ENCODE measurements at places on chromosomes 1 and 21. TPM values are rescaled to one million over a fixed set of nuclear protein-coding genes. Genes with fewer than 3 reads are reported as not detected.
A peak's percentile ranks its signal among the peaks of the same experiment; 100 is the strongest.

GRCh38 chr21:33690874-33691273, 48.6 kb downstream of the ITSN1 start:
- no peak overlapping the region for H3K27ac ChIP-seq
- H3K27me3 ChIP-seq: no peaks in the 10 kb centered on the region
- no peaks in the 10 kb centered on the region for H3K36me3 ChIP-seq
- peaks cover 32% of the 10 kb centered on the region for H3K4me1 ChIP-seq
- H3K4me3 ChIP-seq: no peak overlapping the region

GRCh38 chr1:228104526-228105269, 1.6 kb upstream of the C1orf35 start:
- H3K4me1 ChIP-seq: peaks cover 13% of the 10 kb centered on the region
- H3K4me3 ChIP-seq: no peak overlapping the region
- peak; percentile 51 for DNase-seq
- H3K36me3 ChIP-seq: no peaks in the 10 kb centered on the region
- H3K27ac ChIP-seq: 0 out of 2 replicates have a peak overlapping the region, but pooled peaks have one; percentile 1

DNA sequence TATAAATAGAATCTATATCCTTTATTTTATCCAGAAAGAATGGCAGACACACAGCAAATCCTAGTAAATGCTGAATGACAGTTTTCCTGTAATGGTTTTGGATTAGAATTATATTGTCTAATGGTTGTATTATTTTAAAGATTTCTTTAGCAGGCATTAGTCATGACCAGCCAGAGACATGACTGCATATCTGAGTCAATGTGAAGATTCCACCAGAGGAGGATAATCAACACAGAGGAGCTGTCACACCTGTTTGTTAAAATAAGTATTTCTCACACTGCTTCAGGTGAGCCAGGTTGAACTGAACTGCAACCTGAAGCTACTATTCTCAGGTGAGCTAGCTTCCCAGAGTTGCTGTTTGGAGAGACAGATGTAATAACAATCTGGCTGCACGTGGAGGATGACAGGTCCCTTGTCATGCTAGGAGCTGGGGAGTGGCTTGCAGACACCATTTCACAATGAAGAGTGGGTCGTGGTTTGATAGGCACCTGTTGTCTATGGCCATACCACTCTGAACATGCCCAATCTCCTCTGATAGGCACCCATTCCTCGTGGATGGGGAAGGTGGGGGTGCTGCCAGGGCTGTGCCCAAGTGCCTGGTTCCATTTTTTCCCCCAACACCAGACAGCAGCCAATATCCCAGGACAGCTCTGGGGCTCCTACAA, 94.3 kb downstream of the KCNJ6 start:
- H3K4me3 ChIP-seq: no peak overlapping the region
- H3K4me1 ChIP-seq: peaks cover 5% of the 10 kb centered on the region
- DNase-seq: peak; percentile 68
- no peak overlapping the region for H3K27ac ChIP-seq

- H3K4me3 ChIP-seq: no peak overlapping the region
- H3K27me3 ChIP-seq: no peaks in the 10 kb centered on the region
- peaks cover 17% of the 10 kb centered on the region for H3K4me1 ChIP-seq
- no peaks in the 10 kb centered on the region for H3K36me3 ChIP-seq
- H3K27ac ChIP-seq: peak overlapping the region; percentile 62
Observed at GRCh38 chr1:205204552-205204951, 7.0 kb downstream of the DSTYK start.

GRCh38 chr1:19926296-19927129, 3.1 kb upstream of the PLA2G2E start:
- H3K36me3 ChIP-seq: no peaks in the 10 kb centered on the region
- H3K4me1 ChIP-seq: no peaks in the 10 kb centered on the region
- no peak overlapping the region for H3K27ac ChIP-seq
- DNase-seq: no peak
- no peak overlapping the region for H3K4me3 ChIP-seq

GRCh38 chr1:188958461-188959115, 1519.1 kb downstream of the BRINP3 start:
- H3K4me3 ChIP-seq: no peak overlapping the region
- no peaks in the 10 kb centered on the region for H3K4me1 ChIP-seq
- H3K36me3 ChIP-seq: no peaks in the 10 kb centered on the region
- DNase-seq: no peak
- H3K27ac ChIP-seq: no peak overlapping the region

- H3K4me1 ChIP-seq: no peaks in the 10 kb centered on the region
- H3K4me3 ChIP-seq: no peak overlapping the region
- H3K27me3 ChIP-seq: no peaks in the 10 kb centered on the region
- H3K27ac ChIP-seq: no peak overlapping the region
- H3K36me3 ChIP-seq: no peaks in the 10 kb centered on the region
Observed at GRCh38 chr1:220943319-220943996, 64.2 kb downstream of the HLX start.

C1orf87 gene
- total RNA-seq: not detected

CELF3 gene
- total RNA-seq: not detected

CDK18 gene
- total RNA-seq: not detected
